Occipital lobe (tissue), 3 donors: ENCODE measurements at places on chromosomes 11 and 22. TPM values are rescaled to one million over a fixed set of nuclear protein-coding genes. Genes with fewer than 3 reads are reported as not detected.

TMEM126A gene
- total RNA-seq: 22.6 TPM

SLC22A6 gene
- 8.4 TPM for total RNA-seq

CSNK2A3 gene
- total RNA-seq: 5.5 TPM

PTGDR2 gene
- total RNA-seq: 1.6 TPM

OPCML gene
- 65.5 TPM for total RNA-seq

OR10A2 gene
- not detected for total RNA-seq

SLC22A25 gene
- under 0.01 TPM for total RNA-seq

RBMXL2 gene
- not detected for total RNA-seq

MPZL3 gene
- 1.6 TPM for total RNA-seq

CHRDL2 gene
- total RNA-seq: not detected

PNPLA5 gene
- total RNA-seq: not detected

APOBEC3C gene
- total RNA-seq: 0.31 TPM

B3GAT1 gene
- 34.6 TPM for total RNA-seq

NLRP14 gene
- 0.94 TPM for total RNA-seq

MAPK8IP1 gene
- 74.7 TPM for total RNA-seq

POU2F3 gene
- total RNA-seq: not detected

SLC43A3 gene
- 8.7 TPM for total RNA-seq

ELP4 gene
- total RNA-seq: 36.5 TPM

NCR3LG1 gene
- total RNA-seq: 12.0 TPM

PATE2 gene
- total RNA-seq: 1.6 TPM

FXYD6 gene
- 107 TPM for total RNA-seq

TIRAP gene
- total RNA-seq: 3.0 TPM

PAX6 gene
- total RNA-seq: 16.4 TPM

SPDYC gene
- not detected for total RNA-seq

P2RX3 gene
- not detected for total RNA-seq
